ENCODE measurements at places on chromosomes 12 and 14.

- no peak for DNase-seq
These were observed 76.4 kb downstream of the LRRC74A start for GRCh38 chr14:76902591-76902990.

- no peak for DNase-seq
These were observed 40.0 kb upstream of the TESC start for GRCh38 chr12:117139025-117139717.

- DNase-seq, result no peak
These were observed 37.5 kb downstream of the GALC start for GRCh38 chr14:87955501-87955900.

DNA sequence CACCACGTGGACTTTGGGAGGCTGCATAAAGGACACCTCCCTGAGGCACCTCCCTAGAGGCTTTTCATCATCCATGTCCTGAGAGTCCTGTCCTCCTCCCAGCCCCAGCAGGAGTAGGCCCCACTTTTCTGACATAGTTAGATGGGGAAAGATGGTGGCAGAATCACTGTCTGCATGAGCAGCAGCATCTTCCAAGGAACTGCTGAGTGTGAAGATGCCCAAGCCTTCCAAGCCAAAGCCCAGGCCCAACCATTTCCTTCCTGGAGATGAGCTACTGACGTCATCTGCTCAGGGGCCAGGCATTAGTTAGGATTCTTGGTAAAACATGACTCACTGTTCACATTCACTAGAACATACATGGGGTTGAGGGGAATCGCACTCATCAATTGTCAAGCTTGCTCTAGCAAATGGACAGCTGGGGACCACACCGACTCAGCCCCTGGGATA is 37.3 kb downstream of the VDR start:
- no peak for DNase-seq

- no peak for DNase-seq
These were observed 114.2 kb downstream of the TTC6 start for GRCh38 chr14:37709419-37710195.

- DNase-seq, result no peak
These were observed 18.3 kb upstream of the LTA4H start for GRCh38 chr12:96053476-96054243.

DNA sequence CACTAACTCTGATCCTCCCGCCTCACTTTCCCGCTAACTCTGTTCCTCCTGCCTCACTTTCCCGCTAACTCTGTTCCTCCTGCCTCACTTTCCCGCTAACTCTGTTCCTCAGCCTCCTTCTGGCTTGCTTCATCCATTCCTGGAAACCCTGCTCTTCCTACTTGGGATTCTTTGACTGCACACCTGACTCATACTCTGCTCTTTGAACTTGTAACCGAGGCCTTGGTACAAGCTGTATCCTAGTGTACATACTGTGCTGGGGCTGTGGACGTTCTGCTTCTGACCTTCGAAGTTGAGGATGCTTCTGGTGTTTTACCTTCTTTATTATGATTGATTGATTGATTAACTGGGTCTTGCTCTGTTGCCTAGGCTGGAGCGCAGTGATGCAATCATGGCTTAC is 63.2 kb upstream of the RD3L start:
- DNase-seq, result no peak

DNA sequence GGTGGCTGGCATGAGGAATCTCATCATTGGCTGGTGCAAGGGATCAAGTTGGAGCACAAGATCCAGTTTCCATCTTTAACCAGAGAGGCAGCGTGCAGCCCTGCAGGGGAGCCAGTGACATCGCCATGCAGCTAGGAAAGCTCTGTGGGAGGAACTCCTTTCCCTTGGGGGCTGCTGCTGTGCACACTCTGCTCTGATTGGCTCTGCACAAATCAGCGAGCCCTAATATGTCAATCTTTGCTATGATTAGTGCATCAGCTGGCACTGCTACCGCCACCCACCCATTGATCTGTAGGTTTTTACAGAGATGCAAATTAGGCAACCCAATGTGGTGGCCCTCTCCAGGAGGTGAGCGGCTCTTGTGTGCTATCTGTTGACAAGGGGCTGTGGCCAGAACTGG is 262.6 kb downstream of the PCNX1 start:
- DNase-seq, result no peak

GRCh38 chr12:16581416-16581815 is 24.5 kb downstream of the LMO3 start:
- DNase-seq, result no peak
